ENCODE measurements at places on chromosomes 1 and 21.

- DNase-seq: no peak
These were observed 335.1 kb downstream of the LTN1 start for GRCh38 chr21:28657566-28657965.

GRCh38 chr1:40988280-40988679 lies 8.8 kb downstream of the CTPS1 start:
- no peak for DNase-seq

- DNase-seq: no peak
These were observed 825 bp downstream of the TMEM39B start for GRCh38 chr1:32073299-32074229.

DNA sequence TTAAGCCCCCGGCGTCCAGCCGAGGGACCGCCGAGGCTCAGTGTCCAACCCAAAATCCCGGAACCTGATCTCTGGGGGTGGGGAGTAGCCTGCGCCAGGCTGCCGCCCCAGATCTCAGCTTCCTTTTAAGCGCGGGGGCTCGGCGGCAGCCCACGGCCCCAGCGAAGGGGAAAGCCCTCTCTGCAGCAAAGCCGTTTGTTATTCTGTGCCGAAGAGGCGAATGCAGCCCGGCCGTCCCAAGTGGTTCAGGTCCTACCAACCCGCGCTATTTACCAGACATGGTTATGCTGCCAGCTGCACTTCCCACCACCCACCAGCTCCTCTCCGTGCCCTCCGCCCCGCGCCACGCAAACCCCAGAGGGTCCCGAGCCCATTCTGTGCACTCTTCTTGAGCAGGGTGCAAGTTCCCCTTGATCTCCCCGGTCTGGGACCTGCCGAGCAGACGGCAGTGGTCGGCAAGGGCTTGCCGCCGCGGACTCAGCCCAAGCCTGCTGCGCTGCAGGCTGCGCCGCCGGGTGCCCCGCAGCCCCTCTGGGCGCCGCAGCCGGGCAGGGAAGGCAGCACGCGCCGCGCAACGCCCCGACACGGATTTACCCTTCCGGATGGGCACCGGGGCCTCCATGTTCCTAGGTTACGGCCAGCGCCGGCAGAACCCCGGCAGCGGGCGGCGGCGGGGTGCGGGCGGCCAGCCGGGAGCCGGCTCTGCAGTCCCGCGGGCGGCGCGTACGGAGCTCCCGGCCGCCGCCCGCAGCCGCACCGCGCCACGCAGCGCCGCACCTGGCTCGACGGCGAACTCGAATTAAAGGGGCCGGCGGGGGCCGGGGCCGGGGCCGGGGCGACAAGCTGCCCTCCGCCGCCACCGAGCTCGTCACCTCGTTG lies 738 bp upstream of the KCNA2 start:
- no peak for DNase-seq

- DNase-seq: no peak
These were observed 35.7 kb downstream of the TNFRSF8 start for GRCh38 chr1:12098786-12099185.

GRCh38 chr1:241782396-241782795 lies 65.6 kb upstream of the EXO1 start:
- DNase-seq: no peak

GRCh38 chr1:168966636-168967035 lies 139.9 kb upstream of the ATP1B1 start:
- no peak for DNase-seq
